ENCODE measurements at places on chromosomes 1 and 21.

- no peak for DNase-seq
Measured at GRCh38 chr21:25457411-25457810, 149.9 kb downstream of the MRPL39 start.

GRCh38 chr21:45481566-45481965 is 60.7 kb downstream of the SLC19A1 start:
- DNase-seq: no peak

DNA sequence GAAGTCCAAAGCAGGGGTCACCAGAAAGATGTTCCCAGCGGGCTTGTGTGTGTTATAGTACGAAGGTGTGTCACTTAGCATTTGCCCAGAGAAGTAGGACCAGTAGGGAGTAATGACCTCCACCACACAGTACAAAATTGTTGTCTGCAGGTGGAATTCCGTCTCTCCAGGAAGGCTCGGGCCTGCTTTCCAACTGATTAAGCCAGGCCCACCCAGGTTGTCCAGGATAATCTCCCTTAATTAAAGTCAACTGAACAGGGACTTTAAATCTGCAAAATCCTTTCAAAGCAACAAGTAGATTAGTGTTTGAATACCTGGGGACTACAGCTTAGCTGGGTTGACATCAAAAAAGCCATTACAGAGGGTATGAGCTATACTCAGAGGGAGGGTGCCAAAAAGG is 131.3 kb downstream of the BACH1 start:
- no peak for DNase-seq

DNA sequence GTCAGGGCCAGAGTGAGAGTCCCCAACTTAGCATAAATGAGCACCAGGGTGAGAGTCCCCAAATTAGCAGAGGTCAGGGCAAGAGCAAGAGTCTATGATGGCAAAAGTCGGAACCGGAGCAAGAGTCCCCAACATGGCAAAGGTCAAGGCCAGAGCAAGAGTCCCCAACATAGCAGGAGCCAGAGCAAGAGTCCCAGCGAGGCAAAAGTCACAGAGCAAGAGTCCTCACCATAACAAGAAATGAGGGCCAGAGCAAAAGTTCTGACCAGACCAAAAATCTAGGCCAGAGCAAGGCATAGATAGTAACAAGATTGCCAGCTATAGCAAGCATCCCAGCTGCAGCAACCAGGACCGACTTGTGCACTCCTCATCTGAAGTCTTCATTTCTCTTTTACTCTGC is 3.1 kb downstream of the NSUN4 start:
- DNase-seq: no peak

- DNase-seq: no peak
Measured at GRCh38 chr1:165134431-165134830, 222.1 kb downstream of the LMX1A start.

Measured in retina (tissue), 1 donor.